ENCODE measurements at places on chromosomes 2 and 18.
A peak's percentile ranks its signal among the peaks of the same experiment; 100 is the strongest.

DNA sequence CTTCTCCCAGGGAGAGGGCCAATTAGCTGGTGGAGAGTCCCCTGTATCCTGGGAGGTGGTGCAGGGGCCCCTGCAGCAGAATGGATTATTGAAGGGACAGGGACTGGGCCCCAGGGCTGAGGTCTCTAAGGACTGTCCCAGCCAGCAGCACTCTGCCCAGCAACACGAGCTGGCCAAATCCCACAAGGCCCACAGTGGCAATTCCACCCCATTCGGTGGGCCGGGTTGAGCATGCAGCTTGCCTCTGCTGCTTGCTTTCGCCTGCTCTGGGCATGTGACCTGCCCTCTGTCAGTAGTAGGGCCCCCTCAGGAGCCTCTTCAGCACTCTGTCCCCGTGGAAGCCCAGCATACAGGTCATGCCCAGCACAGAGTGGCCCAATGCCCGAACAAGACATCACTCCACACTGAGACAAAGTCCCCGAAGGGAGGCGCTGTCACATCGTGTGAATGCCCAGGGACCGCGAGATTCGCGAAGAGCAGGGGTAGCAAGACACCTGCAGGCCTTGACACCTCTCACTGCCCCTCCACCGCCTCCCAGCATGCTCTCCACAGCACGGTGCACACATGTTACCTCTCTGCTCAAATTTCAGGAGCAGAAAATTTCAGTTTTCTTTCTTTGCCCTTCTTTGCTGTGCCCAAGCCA lies 65.4 kb downstream of the CRACDL start:
- DNase-seq = no peak

DNA sequence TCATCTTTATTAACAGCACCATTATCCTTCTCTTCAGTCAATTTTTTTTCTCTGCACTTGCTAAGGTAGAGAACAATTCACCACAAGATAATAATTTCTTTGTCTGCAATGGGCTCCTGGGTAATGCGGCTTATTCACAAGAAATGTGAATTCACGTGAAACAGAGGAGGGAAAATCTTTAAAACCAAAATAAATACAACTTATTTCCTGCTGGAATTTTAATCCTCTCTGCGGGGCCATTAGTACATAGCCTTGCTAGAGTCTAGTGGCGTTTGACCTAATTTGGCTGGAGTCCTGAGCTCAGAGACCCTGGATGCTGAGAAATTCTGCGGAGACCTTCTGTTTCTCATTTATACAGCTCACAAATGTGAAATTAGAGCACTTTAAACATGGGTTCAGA lies 319.3 kb upstream of the MMADHC start:
- DNase-seq = no peak

- no peak for DNase-seq
Measured at GRCh38 chr2:234603619-234604018, 106.7 kb upstream of the ARL4C start.

DNA sequence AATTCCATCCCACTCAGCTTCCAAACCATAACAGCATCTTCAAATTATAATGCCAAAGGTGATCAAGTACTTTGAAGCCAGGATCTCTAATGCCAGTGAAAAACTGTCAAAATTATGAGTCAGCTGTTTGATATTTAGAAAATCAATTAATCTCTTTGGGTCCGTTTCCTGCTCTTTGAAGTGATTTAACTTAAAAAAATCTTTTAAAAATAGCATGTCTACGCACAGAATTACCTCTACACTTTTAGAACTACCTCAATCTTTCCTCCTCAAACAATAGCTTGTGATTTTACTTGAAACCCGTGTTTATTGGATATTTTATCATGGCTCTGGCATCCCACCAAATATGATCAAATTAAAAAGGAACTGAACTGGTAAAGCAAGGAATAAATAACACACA lies 31.3 kb upstream of the TANK start:
- DNase-seq = no peak

- no peak for DNase-seq
Measured at GRCh38 chr18:12686100-12686499, 16.4 kb downstream of the CEP76 start.

DNA sequence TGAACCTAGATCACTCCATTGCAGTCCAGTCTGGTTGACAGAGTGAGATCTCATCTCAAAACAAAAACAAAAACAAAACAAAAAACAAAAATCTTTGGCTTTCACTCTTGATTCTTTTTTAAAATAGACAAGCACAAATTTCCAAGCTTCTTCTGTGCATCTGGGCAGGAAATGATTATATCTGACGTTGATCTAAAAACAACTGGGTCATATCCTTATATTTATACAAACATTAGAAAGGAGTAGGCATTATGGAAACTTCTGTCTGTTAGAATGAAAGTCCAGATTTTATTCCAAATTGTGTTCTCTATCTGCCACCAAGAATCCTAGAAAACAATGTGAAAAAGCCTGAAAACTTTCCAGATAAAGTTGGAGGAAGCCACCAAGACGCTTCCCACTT lies 26.2 kb upstream of the PMAIP1 start:
- DNase-seq = no peak

DNA sequence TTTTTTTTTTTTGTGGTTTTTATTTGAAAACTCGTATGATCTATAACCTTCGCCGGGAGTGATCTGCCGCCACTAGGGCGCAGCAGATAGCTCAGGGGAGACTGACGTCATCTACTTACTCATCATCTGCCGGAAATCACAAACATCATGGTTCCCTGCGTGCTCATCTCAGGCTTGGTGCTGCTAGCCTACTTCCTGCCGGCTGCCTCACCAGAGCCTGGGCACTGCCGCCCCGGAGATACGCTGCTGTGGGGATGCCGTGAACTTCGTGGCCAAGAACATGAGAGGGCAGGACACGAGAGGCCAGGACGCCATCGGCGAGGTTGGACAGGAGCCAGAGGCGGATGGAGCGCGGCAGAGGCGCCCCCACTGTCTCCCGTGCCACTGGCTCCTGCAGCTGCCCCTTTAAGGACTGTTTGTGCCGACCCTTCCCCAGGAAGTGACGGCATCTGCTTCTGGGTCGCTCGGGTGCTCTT lies 68.8 kb downstream of the DOK6 start:
- DNase-seq = peak; percentile 6

GRCh38 chr2:30136764-30137444 lies 9.9 kb upstream of the YPEL5 start:
- DNase-seq = no peak

All from CD8-positive, alpha-beta T cell (primary cell).